ENCODE measurements at places on chromosomes 4 and X.

DNA sequence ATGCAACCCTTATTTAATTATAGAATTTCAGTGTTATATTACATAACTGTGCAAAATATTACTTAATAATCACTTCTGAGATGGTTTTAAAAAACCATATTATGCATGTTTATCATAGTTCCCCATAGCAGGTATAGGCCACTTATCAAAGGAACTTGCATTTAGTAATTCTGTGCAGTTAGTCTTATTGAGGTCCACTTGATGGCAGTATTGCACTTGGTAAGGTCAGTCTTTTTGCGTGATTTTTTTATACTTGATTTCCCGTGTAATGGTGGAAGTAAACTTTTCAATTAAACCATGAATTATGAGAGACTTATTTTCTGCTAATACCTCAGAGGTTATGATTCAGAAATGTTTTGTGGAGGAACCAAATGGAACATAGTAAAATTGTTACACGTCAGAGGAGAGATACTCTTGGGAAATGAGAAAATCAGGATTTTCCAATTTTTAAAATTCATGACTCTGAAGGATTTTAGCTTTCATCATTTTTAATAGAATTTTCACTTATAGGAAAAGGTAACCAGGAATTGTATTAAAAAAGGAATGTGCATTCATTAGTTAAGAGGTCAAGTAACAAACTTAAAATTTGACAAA, 230.0 kb downstream of the CCSER1 start:
- no peak for DNase-seq

GRCh38 chr4:183071222-183071621, 27.8 kb upstream of the WWC2 start:
- no peak for DNase-seq

- no peak for DNase-seq
Observed at GRCh38 chrX:2664502-2664901, 26.6 kb upstream of the CD99 start.

DNA sequence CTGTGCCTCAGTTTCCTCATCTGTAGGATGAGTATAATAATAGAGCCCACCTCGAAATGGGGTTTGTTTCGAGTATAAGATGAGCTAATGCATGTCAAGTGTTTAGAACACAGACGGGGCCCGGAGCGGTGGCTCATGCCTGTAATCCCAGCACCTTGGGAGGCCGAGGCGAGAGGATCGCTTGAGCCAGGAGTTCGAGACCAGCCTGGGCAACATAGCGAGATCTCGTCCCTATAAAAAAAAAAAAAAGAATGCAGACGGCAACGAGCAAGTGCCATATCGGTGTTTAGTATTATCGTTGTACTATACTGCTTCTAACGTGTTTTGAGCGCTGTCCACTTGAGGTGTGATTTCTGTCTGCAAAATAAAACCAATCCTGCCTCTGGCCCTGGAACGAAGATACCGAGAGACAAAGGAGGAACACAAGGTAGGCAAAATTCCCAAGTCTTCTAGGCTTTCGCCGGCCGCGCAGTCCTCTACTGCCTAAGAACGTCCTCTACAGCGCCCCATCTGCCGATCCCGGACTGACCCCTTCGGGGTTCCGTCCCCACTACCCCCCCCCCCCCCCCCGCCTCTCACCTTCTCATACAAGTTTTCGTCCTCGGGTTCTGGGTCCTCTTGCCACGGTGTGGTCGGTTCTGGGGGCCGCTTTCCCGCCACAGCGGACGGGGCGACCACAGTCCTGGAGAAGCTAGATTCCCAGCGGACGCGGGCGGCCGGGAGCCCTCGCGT, 442 bp downstream of the NDUFB11 start:
- DNase-seq = no peak

DNA sequence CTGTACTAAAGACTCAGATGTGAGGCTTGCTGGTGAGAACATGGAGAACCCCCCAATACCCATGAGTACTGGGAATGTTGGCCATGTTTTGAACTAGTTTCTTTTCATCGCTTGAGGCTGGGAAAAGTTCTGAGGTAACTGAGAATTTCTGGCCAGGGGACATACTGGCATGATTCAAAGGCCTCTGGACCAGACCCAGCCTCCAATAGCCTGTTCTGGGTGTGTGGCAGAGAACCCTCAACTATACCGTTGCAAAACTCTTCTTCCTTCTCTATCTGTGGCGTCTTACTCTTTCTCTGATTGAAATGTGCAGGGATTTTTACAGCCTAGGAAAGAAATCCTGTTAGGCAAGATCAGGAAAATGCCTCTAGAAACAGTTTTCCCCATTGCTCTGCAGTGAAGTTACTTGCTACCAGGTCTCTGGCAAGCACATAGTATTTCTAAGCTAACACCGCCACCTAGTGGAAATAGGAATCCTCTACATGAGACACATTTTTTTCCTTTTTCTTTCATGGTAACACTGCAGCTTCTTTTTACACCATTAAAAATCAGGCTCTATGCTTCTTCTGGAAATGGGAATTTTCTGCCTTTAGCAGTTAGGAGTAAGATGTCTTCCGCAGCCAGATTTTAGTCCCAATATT, 170.7 kb upstream of the ZCCHC13 start:
- DNase-seq = no peak

GRCh38 chrX:131727778-131728177, 183.9 kb downstream of the OR13H1 start:
- DNase-seq = no peak

DNA sequence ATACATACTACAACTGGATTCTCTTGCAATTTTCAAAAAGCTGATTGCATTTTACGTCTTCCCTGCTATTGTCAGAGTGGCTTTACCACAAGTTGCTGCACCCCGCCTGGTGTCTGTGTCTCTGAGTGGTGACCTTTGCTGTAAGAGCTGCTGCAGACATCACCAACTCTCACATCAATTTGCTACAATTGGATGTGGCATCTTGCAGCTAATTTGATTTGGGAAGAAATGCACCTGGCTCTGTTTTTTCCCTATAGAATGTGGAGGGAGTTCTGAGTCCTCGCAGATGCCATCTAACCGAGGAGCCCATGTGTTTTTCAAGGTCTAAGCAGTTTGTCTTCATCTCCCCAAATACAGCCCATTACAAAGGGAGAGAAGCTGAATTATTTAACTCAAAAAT, 73.8 kb upstream of the PHOX2B start:
- DNase-seq = no peak

- no peak for DNase-seq
Observed at GRCh38 chr4:168830777-168831512, 179.1 kb downstream of the CBR4 start.

DNA sequence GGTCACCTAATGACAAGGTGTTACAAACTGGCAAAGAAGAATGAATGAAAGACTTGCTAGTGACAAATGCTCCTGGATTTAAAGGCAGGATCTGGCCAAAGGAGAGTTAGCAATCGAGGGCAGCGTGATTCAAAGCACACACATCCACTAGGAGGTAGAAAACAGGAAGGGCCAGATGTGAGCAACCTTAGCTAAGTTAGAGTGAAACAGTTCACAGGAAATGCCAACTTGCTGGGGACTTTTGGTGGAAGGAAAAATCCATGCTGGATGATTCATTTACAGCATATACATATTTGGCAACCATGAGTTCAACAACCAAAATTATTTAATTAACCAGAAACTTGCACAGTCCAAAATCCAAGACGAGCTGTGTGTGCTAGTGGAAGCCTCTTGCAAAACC, 276.9 kb downstream of the PTTG2 start:
- DNase-seq = no peak

DNA sequence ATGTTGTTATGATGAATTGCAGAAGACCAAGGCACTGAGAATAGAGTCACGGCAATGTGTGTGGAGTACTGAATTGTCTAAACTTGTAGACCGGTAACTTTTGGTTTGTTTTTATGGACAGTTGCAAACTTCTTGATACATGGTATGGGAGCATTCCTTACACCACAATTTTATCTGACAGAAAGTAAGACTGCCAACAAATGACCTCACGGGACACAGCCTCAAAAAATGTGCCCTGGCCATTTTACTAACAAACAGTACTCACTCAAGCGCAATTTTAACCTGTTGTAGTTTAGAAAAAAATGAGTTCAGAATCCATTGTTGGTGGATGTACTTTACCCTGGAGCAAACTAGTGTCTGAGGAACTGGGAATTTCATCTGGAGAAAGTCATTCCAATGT, 321.2 kb downstream of the CAMK2D start:
- no peak for DNase-seq

DNA sequence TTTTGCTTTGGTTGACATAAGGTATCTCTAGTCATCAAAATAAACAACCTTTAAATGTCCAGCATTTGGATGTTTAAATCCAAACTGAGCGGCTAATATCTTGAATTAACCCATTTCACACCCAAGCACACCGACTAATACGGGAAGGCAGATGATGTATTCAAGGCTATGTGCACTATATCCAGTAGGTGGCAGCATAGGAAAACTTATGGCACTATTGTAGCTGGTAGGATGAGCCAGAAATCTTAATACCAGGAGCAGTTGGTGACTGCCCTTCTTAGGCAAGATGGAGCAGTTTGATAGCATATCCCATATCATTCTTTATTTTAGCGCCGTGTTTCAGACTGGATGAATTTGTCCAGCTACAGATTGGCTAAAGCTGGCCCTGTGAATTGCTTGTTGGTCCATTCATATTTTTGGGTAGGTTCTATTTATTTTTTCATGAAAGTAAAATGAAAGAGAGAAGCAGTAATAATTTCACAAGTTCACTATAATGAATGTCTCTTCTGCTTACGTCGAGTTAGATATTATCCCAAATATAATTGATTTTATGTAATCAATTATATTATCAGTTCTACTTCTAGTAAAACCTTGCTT, 24.4 kb downstream of the UCHL1 start:
- DNase-seq = no peak

GRCh38 chr4:4677556-4678522, 136.0 kb upstream of the STX18 start:
- no peak for DNase-seq

Data from stimulated activated CD8-positive, alpha-beta memory T cell treated with anti-CD3 and anti-CD28 coated beads, Interleukin-7, amount 100 ng/mL, for 1 hour (primary cell).